Stimulated activated CD8-positive, alpha-beta memory T cell treated with anti-CD3 and anti-CD28 coated beads, Interleukin-2, amount 100 ng/mL, for 1 hour (primary cell): ENCODE measurements at places on chromosomes 1 and 21.

- DNase-seq: no peak
Observed at GRCh38 chr1:198174297-198174696, 17.5 kb downstream of the NEK7 start.

DNA sequence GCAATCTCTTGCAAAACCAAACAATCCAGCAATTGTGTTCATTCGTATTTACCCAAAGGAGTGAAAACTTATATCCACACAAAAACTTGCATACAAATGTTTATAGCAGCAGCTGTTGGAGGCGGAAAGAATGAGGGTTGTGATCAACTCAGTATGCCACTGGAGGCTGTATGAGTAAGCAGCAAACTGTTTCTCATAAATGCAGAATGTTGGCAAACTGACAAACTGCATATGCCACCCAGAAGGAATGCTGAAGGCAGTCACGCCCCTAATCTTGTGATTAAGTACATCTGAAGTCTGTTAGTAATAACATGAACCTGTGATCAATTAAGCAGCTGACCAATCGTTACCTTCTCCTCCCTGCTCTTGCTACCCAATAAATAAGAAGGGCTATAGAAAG is 60.5 kb upstream of the CR2 start:
- DNase-seq: no peak

DNA sequence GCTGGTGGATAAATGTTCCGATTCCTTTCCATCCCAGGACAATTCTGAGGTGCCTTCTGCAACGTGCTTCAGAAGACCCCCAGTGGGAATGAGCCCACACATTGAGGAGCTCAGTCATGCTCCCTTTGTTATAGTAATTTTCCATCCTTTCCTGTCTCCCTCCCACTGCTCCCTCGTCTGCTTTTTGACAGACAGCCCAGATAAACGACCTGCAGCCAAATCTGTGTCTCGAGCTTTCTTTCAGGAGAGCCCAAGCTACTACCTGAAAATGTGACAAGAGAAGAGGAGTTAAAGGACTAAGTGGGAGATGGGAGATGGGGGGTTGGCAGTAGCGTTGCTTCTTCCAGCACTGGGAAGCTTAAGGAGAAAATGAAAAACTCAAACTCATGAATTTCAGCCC is 65.9 kb upstream of the LRRN2 start:
- no peak for DNase-seq

DNA sequence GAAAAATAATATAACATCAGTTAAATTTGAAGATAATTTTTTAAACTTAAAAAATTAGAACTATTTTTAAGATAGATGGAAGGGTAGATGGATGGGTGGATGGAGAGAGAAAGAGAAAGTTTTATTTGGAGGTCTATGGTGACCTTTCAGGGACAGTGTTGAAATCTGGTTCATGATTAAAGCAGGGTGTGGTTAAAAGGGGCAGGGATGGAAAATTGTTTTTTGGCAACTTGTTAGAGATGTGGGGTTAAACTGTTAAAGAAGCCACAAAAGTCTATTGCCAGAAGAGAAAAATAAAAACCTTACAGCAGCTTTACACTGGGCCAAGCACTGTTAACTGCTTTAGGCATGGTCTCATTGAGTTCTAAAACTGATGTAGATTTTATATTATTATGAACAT is 134.9 kb upstream of the GORAB start:
- DNase-seq: no peak

DNA sequence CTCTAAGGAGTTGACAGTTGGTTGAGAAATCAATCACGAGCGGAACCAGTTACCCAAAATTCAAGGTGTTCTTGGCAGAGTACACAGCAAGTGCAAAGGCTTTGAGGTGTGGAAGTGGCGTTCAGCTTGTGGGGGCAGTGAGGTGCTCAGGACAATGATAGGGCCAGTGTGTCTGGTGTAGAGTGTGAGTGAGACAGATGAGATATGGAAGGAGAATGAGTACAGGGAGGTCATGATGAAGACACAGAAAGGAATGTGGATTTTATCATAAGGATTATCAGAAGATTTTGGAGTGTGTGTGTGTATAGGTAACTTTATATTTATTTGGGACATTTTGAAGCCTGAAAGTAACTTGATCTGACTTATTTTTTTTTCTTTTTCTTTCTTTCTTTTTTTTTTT is 40.9 kb downstream of the IFI44 start:
- DNase-seq: no peak

GRCh38 chr1:38026592-38027200 is 14.2 kb downstream of the UTP11 start:
- no peak for DNase-seq

GRCh38 chr21:34126269-34126668 is 52.9 kb downstream of the MRPS6 start:
- DNase-seq: no peak

- DNase-seq: no peak
Observed at GRCh38 chr1:44802306-44803061, 2.3 kb downstream of the PLK3 start.

GRCh38 chr1:17021896-17022295 is 10.2 kb upstream of the ATP13A2 start:
- no peak for DNase-seq

DNA sequence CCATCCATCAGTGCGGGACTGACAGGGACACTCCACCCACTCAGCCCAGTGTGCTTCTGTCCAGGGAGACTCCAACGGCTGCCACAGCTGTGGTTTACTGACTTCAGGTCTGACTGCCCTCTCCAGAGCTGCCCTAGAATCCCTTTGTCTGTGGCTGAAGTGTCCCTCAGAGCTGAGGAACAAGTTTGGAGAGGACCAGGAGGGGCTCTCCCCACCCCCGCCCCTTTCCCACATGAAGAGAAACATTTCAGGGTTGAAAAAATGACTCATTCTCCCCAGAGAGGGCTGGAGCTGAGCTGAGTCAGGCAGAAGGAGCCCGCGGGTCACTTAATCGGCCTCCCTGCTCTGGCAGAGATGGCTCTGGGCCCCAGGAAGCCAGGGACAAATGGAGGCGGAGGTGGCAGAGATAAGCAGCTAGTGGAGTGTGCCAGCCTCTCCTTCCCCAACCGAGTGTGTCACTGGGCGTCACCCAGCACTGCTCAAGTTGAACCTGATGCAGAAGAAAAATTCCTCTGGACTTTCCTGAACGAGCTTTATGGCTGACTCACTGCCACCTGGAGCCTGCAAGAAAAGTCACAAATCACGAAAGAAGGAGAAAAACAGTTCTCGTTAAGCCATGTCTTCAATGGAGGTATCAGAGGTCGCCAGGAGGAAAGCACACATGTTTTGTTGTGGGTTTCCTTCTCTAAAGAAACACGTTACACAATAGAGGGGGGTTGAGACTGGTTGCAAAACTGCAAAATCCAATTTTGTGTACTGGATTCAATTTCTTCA is 34.3 kb upstream of the ECE1 start:
- peak; percentile 47 for DNase-seq
